Fibroblast of skin of right biceps (primary cell): ENCODE measurements at places on chromosomes 4 and X.

GRCh38 chr4:122755675-122756074 lies 23.2 kb downstream of the BBS12 start:
- DNase-seq, result peak; percentile 41

GRCh38 chr4:25446611-25447010 lies 69.5 kb downstream of the ANAPC4 start:
- DNase-seq, result no peak

DNA sequence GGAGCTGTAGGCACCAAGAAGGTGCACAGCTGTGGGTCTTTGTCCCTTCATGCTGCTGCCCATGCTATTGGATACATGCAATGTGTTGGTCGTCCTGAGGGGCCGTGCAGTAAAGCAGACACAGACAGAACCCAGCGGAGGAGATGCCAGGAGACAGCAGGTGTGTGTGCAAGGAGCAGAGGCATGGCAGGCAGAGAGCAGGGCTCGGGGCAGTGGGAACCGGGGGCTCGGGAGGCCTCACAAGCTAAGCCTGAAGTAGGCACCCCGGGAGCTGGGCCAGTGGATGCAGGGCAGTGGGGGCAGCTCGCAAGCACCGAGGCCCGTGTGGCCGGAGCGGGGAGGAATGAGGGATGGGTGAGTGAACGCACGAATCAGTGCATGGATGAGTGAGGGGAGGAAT lies 13.2 kb downstream of the HTRA3 start:
- DNase-seq, result no peak

DNA sequence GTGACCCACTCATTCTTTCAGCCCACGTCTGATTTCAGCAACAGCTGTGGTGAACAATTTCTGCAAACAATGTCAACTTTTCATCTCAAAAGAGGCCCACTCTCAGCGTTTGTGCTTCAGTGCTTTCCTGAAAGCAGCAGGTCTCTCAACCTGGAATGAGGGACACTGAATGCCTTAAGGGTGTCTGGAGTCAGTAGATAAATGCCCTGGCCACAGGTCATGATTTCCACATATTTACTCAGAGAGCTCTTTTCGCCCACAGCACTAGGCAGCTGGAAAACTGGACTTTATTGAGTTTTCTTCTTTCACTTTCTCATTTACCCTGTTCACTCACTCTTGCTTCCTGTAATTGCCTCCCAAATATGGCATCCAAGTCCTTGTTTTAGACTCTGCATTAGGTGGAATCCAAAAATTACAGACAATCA lies 52.8 kb downstream of the NPFFR2 start:
- DNase-seq, result no peak

DNA sequence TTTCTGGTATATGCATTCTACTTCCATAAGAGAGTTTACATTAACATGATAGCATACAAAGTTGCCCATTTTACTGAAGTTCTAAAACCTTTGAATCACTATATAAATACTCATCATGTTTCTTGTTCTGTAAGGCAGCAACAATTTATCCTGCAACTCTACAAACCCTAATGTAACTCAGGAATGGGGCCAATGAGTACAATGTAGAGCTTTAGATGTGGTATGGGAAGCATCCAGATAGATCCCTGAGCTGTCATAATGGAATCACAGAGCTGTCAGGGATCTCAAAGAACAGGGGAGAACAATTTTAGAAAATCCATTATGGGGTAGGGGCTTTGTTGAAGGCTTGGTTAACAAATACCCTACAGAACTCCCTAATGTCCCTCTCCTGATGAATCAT lies 88.5 kb downstream of the DCUN1D4 start:
- DNase-seq, result peak; percentile 38

DNA sequence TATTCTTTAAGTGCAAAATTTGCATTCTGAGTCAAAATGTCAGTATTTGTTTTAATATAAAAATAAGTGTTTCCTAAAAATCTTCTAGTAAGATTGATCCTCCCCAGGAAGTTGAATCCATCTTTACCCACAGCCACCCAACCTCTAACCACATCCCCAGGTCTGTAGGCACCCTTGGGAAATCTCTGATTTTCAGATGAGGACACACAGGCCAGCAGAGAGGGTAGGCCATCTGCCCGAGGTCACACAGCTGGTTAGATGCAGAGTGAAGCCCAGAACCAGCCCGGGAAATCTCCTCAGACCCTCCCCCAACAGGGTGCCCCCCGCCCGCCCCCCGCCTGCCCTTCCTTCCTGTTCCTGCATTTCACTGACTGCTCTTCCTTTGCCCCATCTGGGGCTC lies 277.5 kb downstream of the FBXW7 start:
- no peak for DNase-seq

GRCh38 chr4:14333616-14334015 lies 668.7 kb upstream of the CPEB2 start:
- DNase-seq, result no peak

GRCh38 chr4:156888762-156889161 lies 82.8 kb downstream of the PDGFC start:
- peak; percentile 87 for DNase-seq

DNA sequence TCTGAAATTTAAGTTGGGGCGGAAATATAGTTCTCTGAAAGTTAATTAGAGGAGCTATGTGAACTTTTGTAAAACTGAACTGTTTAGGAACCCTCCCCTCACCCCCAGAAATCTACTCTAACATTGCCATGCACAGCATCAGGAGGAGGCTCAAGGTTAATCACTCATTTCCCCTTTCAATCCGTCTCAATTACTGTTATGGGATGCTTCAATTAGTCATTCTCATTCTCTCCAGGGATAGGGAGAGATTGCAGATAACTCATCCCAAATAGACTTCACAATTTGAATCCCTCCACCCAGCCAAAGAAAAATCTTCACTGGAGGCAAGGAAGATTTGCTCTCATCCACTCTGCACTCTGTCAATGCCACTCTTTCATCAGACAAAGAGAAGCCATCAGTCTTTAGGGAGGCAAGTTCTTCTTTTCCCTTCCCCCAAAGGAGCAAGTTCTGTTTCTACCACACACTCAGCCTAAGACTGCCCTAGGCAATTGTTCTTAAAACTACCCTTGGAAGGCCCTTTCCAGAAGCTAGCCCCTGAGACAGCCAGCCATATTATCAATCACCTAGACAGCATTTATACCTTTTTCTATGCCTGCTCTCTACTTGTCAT lies 140.4 kb downstream of the SLC10A7 start:
- DNase-seq, result peak; percentile 55

DNA sequence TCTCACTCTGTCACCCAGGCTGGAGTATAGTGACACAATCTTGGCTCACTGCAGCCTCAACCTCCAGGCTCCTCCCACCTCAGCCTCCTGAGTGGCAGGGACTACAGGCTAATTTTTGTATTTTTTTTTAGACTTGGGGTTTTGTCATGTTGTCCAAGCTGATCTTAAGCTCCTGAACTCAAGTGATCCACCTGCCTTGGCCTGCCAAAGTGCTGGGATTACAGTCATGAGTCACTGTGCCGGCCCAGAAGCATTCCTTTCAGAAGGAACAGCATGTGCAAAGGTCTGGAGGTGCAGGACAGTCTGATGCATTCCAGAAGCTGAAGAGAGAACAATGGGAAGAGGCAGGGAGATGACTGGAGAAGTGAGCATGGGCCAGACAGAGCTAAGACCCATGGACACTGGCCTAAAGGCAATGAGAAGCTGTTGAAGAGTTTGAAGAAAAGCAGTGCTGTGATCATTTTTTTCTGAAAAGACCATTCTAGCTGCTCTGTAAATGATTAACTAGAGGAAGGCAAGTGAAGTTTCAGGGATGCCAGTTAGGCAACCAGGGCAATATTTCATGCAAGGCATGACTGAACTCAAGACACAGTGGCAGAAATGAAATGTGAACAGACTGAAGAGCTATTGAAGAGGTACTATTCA lies 43.2 kb downstream of the MANBA start:
- peak; percentile 10 for DNase-seq

- DNase-seq, result no peak
These were observed 57.3 kb downstream of the AGA start for GRCh38 chr4:177384856-177385397.

DNA sequence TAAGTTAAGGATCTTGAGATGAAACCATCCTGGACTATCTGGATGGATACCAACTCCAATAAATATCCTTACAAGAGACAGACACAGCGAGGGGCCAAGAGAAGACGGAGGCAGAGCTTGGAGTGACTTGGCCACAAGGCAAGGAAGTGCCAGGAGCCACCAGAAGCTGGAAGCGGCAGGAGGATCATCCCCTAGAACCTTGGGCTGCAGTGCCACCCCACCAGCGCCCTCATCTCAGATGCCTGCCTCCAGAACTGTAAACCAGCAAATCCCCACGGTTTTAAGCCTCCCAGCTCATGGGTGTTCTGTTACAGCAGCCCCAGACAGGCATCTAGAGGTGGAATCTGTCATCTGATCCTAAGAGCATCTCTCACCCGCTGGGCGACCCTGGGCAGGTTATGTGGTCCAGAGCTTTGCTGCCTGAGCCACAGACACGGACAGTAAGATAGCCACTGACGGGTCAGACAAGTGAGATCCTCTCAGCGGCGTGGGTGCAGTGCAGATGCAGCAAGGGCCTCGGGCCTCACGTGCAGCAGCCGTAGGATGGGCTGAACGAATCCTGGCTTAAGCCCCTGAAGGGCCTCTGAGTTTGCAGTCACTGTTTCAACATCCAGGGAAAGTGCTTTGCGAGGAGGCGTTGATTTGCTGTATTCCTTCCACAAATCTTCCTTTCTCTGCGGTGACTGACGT lies 25.1 kb upstream of the MXD4 start:
- peak; percentile 18 for DNase-seq

DNA sequence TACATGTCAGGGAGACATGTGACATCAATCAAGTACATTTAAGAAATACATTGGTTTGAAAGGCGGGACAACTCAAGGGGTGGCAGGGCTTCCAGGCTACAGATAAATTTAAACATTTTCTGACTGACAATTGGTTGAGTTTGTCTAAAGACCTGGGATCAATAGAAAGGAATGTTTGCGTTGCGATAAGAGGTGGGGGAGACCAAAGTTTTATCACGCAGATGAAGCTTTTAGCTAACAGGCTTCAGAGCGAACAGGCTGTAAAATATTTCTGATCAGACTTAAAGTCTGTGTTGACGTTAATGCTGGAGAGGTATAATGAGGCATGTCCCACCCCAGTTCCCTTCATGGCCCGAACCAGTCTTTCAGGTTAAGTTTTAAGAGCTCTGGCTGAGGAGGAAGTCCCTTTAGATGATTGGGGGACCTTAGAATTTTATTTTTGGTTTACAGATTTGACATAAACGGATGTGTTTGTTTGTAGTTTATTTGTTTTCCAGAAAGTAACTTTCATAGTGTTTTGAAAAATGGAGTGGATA lies 346.7 kb upstream of the RASGEF1B start:
- no peak for DNase-seq

- peak; percentile 86 for DNase-seq
These were observed 34.5 kb upstream of the FAM9C start for GRCh38 chrX:13078739-13079444.

DNA sequence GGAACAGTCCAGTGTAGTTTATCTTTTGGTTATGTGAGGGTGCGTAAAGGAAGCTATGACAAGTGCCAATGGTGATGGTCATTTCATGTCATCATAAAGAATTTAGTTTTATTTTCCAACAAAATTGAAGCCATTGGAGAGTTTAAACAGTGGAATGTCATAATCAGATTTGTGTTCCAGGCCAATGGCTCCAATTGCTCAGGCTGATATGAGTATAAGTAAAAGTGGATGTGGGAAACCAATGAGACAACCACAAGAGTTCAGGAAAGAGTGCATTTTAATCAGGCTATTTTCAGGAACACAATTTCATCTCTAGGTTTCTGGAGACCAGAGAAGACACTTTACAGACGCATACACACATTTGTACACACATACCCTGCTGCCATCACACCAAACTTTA lies 20.7 kb downstream of the SPANXC start:
- no peak for DNase-seq

DNA sequence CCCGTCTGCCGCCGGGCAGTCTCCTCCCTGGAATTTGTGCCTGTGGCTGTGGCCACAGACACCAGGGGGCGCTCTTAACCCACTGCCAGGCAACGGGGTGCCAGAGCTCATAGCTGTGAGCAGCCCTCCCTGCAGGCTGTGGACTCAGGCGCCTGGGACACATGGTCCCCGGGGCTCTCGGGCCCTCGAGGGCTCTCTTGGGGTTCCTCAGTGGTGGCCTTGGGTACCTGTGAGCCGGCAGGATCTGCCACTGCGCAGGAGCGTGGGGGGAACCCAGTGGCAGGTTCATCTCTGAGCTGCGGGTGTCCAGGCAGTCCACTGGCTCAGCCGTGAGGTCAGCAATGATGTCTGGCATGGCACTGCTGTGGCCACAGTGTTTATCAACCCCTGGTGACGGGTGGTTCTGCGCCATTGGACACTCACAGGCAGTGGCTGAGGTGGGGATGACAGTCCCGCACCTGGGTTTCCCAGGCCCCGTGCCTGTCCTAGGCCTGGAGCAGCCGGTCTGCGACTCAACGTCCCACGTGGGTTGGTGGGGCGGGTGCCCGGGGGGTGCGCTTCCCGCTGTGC lies 37.2 kb downstream of the PCGF3 start:
- peak; percentile 45 for DNase-seq

- no peak for DNase-seq
These were observed 57.6 kb downstream of the GPR143 start for GRCh38 chrX:9708086-9708485.

DNA sequence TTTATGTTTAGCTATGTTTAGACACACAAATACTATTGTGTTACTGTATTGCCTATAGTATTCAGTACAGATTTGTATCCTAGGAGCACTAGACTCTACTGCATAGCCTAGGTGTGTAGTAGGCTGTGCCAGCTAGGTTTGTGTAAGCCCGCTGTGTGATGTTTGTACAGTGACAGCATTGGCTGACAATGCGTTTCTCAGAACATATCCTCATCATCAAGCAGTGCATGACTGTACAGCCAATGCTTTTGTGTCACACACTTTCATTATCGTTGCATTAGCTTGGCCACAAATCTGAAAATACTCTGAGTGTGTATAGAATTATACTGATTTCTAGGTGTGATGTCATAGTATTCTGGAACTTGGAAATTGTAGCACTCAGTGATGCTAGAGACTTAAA lies 63.4 kb downstream of the CLDN34 start:
- DNase-seq, result no peak

- DNase-seq, result no peak
These were observed 319.5 kb downstream of the ARHGAP10 start for GRCh38 chr4:148051403-148051802.

DNA sequence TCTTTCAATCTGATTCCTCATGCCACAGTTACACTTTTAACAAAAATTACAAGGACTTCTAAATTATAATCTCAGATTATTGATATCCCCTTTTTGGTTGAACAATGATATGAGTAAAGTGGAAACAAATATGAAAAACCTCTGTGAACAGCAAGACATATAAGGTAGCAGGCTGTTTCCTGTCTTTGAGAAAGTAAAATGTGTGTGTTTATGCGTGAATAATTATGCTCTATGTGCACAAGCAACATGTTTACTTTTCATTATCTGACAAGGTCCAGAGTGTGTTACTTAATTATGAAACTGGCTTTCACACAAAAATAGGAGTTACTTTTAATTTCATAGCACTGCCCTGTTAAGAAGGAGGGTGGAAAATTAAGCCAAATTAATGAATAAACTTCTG lies 43.1 kb downstream of the DDIT4L start:
- no peak for DNase-seq

DNA sequence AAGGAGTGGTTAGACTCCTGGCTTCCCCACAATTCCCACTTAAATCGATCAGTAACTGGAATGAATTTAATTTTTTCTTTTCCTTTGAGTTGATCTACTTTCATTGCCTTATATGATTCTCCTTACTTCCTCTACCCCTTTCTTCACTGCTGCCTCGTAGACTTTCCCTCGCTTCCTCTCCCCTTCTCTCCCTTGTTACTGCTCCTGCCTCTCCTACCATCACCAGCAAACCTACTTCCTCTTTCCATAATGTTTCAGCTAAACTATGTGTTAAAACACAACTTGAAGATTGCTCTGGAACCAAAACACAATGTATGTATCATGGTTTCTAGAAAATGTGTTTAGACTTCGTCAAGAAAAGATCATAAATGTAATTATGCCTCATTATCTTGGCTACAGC lies 132.0 kb upstream of the TET2 start:
- no peak for DNase-seq
